Activated CD4-positive, alpha-beta memory T cell treated with anti-CD3 and anti-CD28 coated beads, Interleukin-2, amount 10 ng/mL, durations not matched to agents 7 days and 5 days (primary cell): ENCODE measurements at places on chromosomes 2 and 18.

DNA sequence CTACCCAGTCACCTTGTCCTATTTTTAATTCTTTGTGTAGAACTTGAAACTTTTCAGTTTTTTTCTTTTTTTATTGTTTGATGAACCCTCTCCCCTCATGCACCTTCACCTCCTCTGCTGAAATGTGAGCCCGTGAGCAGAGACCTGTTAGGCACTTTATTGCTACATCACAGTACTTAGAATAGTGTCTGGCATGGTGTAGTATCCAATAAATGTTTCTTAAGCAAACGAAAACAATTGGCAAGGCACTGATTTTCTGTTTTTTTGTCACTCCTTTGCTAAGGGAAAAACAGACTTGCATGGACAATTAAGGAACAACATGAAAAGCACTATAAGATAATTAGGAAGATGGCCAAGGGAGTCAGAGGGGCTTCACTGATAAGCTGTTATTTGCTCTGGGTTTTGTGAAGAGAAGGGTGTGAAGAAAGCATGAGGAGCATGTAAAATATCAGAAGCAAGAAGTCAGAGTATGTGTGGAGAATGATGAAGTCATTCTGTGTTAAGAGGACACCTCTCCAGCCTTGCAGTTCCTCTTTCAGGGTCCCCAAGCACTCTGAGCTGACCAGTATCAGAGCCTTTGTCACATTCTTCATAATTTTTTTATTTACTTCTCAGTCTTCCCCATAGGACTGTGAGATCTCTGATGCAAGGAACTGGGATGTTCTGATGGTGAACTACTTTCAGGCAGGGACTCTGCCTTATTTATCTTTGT lies 99.7 kb upstream of the CAVIN2 start:
- DNase-seq = no peak

- no peak for DNase-seq
Observed at GRCh38 chr2:7609974-7610373, 692.8 kb downstream of the RNF144A start.

DNA sequence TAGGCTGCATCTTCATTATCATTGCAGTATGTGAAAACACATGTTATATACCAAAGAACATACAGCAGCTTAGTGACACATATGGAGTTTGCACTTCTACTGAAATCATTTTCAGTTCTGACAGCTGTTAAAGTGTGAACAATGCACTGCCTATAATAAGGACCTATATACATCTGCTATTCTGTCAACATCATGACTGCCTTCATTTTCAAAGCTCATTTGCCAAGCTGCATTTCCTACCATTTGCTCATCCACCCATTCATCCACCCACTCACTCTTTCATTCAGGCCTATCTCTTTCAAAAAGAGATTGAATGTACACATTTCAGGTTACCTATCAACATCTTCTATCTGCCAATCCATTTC lies 81.7 kb upstream of the STK17B start:
- DNase-seq = no peak

GRCh38 chr2:56379066-56379465 lies 195.3 kb downstream of the CCDC85A start:
- DNase-seq = no peak

DNA sequence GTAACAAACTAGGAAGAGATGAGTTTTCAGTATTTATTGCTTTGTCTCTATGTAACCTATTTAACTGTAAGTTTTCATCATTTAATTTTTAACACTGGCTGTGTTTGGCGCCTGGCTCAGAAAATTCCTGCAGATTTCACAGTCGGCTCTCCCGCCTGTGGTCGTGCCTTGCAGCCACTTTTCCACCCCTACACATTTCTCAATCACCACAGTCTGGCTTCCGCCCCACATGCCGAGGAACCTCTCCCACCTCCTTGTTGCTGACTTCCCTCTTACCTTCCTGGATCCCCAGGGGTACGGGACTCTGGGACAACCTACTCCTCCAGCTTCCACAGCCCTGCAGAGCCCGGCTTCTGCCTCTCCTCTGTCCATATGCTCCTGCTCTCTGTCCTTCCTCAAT lies 41.6 kb upstream of the MGAT4A start:
- DNase-seq = no peak

- no peak for DNase-seq
Observed at GRCh38 chr2:213649176-213649575, 364.9 kb downstream of the SPAG16 start.

GRCh38 chr2:99140860-99141109 lies 722 bp upstream of the C2orf15 start:
- no peak for DNase-seq

- no peak for DNase-seq
Observed at GRCh38 chr2:166825914-166826313, 62.4 kb upstream of the XIRP2 start.

DNA sequence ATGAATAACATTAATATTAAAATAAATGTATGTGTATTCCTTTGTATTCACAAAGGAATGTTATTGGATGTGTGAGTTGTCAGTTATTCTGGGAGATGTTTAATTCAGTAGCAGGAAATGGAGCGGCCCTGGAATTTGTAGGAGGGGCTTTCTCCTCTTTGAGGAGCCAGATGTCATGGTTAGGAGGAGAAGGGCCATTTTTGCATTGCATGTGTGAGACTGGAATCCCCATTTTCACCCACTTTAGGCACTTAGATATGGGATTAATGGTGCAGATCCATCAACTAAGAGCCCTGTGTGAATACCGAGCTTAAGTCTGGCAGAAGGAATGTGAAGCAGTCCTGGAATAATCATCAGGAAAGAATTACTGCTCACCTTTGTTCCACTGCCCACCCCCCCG lies 439.2 kb downstream of the PARD3B start:
- DNase-seq = no peak

DNA sequence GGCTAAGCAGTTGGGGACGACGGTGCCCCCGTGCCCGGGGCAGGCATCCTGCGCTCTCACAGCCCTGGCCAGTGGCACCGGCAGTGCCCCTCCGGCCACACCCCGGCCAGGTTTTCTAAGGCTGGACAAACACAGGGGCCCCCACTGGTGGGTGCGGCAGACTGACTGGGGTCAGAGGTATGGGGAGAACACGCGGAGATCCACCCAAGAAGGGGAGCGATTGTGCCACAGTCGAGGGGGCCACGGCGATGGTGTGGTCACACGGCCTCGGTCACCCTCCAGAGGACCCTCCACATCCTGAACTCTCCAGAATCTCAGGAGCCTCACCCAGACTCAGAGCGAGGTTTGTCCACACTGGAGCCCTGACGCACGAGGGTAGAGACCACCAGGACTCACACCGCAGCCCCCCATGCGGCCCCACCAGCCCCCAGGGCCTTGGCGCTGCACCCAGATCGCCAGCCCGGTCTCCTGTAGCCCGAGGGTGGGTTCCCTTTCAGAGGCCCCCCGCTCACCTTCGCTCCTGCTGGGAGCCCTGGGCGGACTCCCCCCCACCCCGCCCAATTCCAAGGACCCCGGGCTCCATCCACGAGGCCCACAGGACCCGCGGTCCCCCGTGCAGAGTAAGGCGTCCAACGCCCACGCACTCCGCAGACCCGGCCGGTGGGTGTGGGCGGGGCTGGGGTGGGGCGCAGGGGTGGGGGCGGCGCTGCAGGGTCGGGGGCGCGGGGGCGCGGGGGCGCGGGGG lies 15.2 kb downstream of the PDCD1 start:
- peak; percentile 16 for DNase-seq

DNA sequence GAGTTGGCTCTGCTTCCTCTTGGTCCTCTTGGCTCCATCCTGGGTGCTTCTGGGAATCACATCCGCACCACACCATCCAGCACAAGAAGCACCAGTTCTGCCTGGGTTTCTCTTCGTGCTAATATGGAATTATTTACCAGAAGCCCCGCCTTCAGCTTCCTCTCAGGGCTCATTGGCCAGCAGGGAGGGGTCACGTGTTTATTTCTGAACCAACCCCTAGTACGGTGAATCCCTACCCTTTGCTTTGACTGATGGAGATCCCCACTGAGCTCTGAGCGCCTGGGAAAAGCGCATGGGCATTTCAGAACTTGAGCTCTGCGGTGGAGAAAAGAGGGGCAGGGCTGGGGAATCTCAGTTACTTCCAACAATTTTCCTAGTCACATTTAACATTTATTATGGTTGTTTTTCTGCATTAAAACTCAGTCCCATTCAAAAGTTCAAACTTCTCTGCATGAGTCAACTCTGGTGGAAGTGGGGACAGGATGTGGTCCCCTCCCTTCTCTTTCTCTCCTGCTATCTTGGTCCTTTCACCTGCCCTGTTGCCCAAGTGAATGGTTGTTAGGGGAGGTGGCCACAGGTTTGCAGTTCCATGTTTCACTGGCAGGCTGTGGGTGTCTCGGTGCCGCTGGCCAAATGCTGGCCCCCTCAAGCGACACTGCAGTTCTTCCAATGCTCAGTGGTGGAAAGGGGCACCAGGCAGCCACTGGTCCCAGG lies 76.4 kb upstream of the TTC39C start:
- DNase-seq = peak; percentile 61
